ENCODE measurements at places on chromosomes 16 and 17. TPM values are rescaled to one million over a fixed set of nuclear protein-coding genes. Genes with fewer than 3 reads are reported as not detected.

GRCh38 chr17:17535957-17536356, 39.8 kb upstream of the RASD1 start:
- DNase-seq: no peak
- no peaks in the 10 kb centered on the region for H3K36me3 ChIP-seq
- H3K27ac ChIP-seq: no peak overlapping the region
- H3K27me3 ChIP-seq: no peaks in the 10 kb centered on the region
- no peak overlapping the region for H3K4me3 ChIP-seq

DNA sequence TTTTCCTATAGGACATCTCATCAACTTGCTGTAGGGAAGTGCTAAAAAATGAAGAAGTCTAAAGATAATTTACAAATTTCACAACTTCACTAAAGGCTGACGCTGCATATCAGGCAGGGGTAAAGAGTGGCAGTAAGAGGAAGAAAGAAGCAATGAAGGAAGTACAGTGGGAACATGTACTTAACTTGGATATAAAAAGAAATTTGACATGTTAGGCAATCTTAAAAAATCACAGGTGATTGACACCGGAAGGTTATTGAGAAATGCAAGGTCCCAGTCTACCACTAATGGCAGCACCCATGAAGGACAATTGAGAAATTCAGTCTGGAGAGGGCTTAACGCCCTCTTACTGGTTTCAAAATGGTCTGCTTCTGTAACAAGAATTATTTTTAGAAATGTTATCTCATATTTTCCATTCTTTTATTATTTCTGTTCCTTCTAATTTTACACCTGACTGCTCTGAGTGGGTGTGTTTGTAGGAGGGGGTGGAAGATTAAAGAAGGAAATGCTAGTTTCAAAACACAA, 358.1 kb downstream of the KCNJ2 start:
- DNase-seq: no peak
- H3K27ac ChIP-seq: no peak overlapping the region
- H3K27me3 ChIP-seq: no peaks in the 10 kb centered on the region
- no peaks in the 10 kb centered on the region for H3K4me1 ChIP-seq

- no peak overlapping the region for H3K4me3 ChIP-seq
- H3K27ac ChIP-seq: no peak overlapping the region
- no peak for DNase-seq
These were observed 3.1 kb downstream of the CEP131 start for GRCh38 chr17:81219476-81220180.

DNA sequence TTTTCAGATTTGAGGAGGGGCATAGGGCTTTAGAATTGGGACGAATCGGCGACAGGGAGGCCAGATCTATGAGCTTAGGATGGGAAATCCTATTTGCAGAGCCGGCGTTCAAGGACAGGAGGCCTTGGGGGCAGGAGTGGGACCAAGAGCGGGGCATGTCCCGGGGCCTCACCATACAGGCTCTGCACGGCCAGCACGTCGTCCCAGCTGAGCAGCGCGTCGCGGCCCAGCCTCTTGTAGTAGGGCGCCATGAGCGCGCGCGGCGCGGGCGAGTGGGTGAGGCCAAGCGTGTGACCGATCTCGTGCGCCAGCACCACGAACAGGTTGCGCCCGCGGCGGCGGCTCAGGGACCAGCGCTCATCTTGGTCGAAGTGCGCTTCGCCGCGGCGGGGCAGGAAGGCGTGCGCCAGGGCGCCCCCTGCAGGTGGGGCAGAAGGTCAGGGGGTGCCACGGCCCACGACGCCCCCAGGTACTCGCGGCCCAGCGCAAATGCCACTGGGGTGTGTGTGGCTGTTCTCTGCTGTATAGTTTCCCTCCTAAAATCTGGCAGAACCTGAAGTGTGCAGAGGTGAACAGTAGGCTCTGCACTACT, 9.3 kb downstream of the C17orf50 start:
- DNase-seq: no peak
- H3K4me3 ChIP-seq: no peak overlapping the region
- no peaks in the 10 kb centered on the region for H3K27me3 ChIP-seq
- no peaks in the 10 kb centered on the region for H3K36me3 ChIP-seq
- no peak overlapping the region for H3K27ac ChIP-seq

The WNK4 gene
- 14.9 TPM for total RNA-seq

GRCh38 chr16:28974007-28974436, 556 bp upstream of the SPNS1 start:
- peaks cover 16% of the 10 kb centered on the region for H3K36me3 ChIP-seq
- no peaks in the 10 kb centered on the region for H3K4me1 ChIP-seq
- no peaks in the 10 kb centered on the region for H3K27me3 ChIP-seq
- DNase-seq: no peak

The ARL5C gene
- not detected for total RNA-seq

GRCh38 chr17:38733982-38734973, 4.1 kb downstream of the CISD3 start:
- H3K4me3 ChIP-seq: no peak overlapping the region
- peak overlapping the region; percentile 34 for H3K27ac ChIP-seq
- peaks cover 46% of the 10 kb centered on the region for H3K4me1 ChIP-seq
- H3K36me3 ChIP-seq: peaks cover 32% of the 10 kb centered on the region
- H3K27me3 ChIP-seq: no peaks in the 10 kb centered on the region

The TP53TG3C gene
- total RNA-seq: not detected

DNA sequence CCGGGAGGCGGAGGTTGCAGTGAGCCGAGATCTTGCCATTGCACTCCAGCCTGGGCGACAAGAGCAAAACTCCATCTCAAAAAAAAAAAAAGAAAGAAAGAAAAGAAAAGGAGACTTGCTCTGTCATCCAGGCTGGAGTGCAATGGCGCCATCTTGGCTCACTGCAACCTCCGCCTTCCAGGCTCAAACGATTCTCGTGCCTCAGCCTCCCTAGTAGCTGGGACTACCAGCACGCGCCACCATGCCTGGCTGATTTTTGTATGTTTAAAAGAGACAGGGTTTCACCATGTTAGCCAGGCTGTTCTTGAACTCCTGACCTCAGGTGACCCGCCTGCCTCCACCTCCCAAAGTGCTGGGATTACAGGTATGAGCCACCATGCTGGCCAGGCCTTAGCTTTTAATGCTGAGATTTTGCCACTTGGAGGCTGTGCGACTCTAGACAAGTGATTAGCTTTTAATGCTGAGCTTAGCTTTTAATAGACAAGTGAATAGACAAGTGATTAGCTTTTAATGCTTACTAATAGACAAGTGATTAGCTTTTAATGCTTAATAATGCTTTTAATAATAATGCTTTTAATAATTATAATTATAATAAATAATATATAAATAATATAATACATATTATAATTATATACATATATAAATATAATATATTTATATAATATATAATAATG, 9.6 kb downstream of the LDAF1 start:
- no peak for DNase-seq
- H3K4me1 ChIP-seq: peaks cover 1% of the 10 kb centered on the region
- peaks cover 12% of the 10 kb centered on the region for H3K36me3 ChIP-seq
- no peak overlapping the region for H3K4me3 ChIP-seq
- H3K27ac ChIP-seq: no peak overlapping the region

- H3K36me3 ChIP-seq: no peaks in the 10 kb centered on the region
- H3K27ac ChIP-seq: no peak overlapping the region
- H3K27me3 ChIP-seq: no peaks in the 10 kb centered on the region
These were observed 2.0 kb upstream of the CCL11 start for GRCh38 chr17:34283571-34283970.

- DNase-seq: no peak
- no peaks in the 10 kb centered on the region for H3K27me3 ChIP-seq
- peak overlapping the region; percentile 93 for H3K27ac ChIP-seq
- peaks cover 13% of the 10 kb centered on the region for H3K36me3 ChIP-seq
- peaks cover 4% of the 10 kb centered on the region for H3K4me1 ChIP-seq
These were observed 17.0 kb downstream of the GJD3 start for GRCh38 chr17:40347319-40348135.

DNA sequence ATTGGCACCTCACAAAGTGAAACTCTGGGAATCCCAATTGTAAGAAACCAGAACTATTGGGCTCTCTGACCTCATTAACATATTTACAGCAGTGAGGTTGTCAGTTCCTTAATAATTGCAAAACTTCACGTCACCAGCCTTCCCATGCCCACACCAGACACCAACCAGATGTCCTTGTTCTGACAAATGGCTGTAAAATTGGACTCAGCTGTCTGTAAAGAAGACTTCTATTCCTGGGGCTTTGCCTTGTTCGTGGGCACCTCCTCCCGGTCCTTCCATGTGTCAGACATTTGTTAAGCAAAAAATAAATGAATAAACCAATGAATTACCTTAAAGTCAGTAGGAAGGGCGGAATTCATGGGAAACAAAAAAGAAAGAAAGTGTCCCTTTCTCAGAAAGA, 284.3 kb upstream of the CDH11 start:
- no peak for DNase-seq
- H3K27me3 ChIP-seq: no peaks in the 10 kb centered on the region
- H3K4me1 ChIP-seq: no peaks in the 10 kb centered on the region
- H3K4me3 ChIP-seq: no peak overlapping the region

DNA sequence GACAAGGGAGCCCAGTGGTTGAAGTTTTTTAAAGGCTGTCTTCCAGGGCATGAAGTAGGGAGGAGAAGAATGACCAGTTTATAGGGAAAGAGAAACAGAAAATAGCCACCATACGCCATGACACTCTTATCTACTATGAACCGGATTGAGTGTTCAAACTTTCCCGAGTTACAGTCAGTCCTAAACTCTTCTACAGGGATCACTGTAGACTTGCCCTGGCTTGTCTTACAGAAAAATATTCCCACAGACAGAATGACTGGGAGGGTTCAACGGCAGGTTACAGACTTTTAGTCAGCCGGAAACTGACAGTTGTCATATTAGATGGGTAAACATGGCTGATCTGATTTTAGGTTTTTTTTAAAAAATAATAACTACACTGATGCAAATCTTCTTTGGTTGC, 662.5 kb upstream of the SOX9 start:
- H3K27me3 ChIP-seq: no peaks in the 10 kb centered on the region
- H3K4me1 ChIP-seq: no peaks in the 10 kb centered on the region
- H3K36me3 ChIP-seq: no peaks in the 10 kb centered on the region
- no peak overlapping the region for H3K4me3 ChIP-seq
- no peak for DNase-seq
- H3K27ac ChIP-seq: no peak overlapping the region

The RUSF1 gene
- 69.2 TPM for total RNA-seq

GRCh38 chr17:31663576-31663975, 195.5 kb downstream of the COPRS start:
- no peaks in the 10 kb centered on the region for H3K4me1 ChIP-seq
- no peaks in the 10 kb centered on the region for H3K36me3 ChIP-seq

The NT5C gene
- 59.4 TPM for total RNA-seq

DNA sequence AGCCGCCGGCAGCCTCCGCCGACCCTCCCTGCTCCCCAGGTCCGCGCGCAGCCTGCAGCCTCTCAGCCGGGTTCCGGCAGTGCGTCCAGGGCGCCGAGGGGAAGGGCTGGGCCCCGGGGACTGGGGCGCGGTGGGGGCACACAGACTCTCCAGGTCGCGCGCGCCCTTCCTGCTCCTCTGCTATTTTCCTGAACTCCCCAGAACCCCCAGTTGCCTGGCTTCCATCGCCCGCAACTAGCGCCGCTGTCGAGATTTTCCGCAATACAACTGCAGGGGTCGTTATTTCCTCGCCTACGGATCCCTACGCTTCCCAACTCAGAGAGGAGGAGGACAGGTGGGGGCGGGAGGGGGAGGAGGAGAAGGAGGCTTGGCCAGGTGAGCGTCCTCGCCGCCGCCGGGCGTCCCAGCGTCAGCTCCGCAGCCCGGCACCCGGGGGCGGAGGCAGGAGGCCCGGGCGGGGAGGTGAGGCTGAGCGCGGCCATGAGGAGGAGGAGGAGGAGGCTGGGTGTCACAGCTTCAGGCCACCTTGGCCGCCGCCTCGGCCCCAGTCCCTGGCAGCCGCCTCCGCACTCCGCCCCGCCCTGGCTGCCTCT, at the start of gene CA10:
CA10 (minus strand) TSS at position 265 of the 593 bp plus-strand sequence.
- peaks cover 36% of the 10 kb centered on the region for H3K27me3 ChIP-seq
- DNase-seq: peak; percentile 12
- H3K36me3 ChIP-seq: no peaks in the 10 kb centered on the region

DNA sequence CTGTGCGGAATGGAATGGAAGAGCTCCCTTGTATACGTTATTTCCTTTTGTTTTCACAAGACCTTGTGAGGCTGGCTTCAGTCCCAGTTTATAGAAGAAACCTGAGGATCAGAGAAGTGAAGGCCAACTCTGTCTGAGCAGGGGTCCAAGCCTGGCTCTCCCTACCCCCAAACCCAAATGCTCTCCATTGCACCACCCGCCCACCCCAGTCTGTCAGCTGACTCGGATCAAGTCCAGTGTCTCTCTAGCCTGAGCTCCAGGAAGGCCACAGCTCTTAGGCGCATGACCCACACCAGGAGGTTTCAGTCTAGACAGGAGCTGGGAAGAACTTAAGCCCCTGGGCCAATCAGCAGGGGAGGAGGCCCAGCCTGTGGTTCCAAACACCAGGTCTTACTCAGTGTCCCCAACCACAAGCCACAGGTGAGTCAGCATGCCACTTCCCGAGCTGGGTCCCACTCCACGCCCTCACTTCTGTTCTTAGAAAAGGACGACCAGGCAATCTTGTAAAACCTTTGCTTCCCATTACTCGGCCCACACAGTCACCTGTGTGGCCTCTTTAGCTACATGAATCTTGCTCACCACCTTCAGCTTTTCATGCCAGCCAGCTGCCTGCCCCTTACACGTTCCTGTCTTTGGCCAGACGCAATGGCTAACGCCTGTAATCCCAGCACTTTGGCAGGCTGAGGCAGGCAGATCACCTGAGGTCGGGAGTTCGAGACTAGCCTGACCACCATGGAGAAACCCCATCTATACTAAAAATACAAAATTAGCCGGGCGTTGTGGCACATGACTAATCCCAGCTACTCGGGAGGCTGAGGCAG, 27.8 kb downstream of the TK2 start:
- H3K4me3 ChIP-seq: no peak overlapping the region
- peak overlapping the region; percentile 34 for H3K27ac ChIP-seq
- H3K27me3 ChIP-seq: no peaks in the 10 kb centered on the region
- no peaks in the 10 kb centered on the region for H3K36me3 ChIP-seq
- peaks cover 15% of the 10 kb centered on the region for H3K4me1 ChIP-seq

The DBNDD1 gene
- 16.3 TPM for total RNA-seq

- no peaks in the 10 kb centered on the region for H3K4me1 ChIP-seq
- no peaks in the 10 kb centered on the region for H3K27me3 ChIP-seq
- no peak for DNase-seq
- H3K36me3 ChIP-seq: peaks cover 3% of the 10 kb centered on the region
- H3K27ac ChIP-seq: no peak overlapping the region
- no peak overlapping the region for H3K4me3 ChIP-seq
These were observed 103.5 kb downstream of the HIC1 start for GRCh38 chr17:2158396-2158780.

The TEKT5 gene
- total RNA-seq: 0.57 TPM

The C16orf96 gene
- 0.16 TPM for total RNA-seq

DNA sequence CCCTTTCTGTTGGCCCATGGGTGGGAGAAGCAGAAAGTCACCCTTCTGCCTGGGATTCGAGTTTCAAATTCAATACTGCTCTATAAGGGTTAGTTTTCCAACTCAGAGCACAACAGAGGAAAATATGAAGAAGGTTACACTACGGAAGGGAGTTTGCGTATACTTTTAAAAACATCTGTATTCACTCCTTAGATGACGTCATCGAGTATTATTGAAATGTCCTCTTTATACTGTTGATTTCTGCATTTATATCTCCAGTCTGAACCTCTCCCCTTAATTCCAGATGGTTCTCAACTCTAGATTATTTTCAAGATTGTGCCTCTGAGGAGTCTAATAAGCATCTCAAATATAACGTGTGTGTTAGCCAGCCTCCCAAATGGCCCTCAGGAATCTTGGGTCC, 249.1 kb downstream of the MAP2K4 start:
- no peaks in the 10 kb centered on the region for H3K36me3 ChIP-seq
- no peaks in the 10 kb centered on the region for H3K4me1 ChIP-seq
- H3K27ac ChIP-seq: no peak overlapping the region
- DNase-seq: no peak

GRCh38 chr16:2971134-2971984, 2.2 kb downstream of the PAQR4 start:
- H3K36me3 ChIP-seq: no peaks in the 10 kb centered on the region
- no peak overlapping the region for H3K27ac ChIP-seq
- no peak overlapping the region for H3K4me3 ChIP-seq
- peaks cover 8% of the 10 kb centered on the region for H3K27me3 ChIP-seq
- DNase-seq: no peak

All from kidney (tissue), 22 donors.